ENCODE measurements at places on chromosomes 1 and 21.

DNA sequence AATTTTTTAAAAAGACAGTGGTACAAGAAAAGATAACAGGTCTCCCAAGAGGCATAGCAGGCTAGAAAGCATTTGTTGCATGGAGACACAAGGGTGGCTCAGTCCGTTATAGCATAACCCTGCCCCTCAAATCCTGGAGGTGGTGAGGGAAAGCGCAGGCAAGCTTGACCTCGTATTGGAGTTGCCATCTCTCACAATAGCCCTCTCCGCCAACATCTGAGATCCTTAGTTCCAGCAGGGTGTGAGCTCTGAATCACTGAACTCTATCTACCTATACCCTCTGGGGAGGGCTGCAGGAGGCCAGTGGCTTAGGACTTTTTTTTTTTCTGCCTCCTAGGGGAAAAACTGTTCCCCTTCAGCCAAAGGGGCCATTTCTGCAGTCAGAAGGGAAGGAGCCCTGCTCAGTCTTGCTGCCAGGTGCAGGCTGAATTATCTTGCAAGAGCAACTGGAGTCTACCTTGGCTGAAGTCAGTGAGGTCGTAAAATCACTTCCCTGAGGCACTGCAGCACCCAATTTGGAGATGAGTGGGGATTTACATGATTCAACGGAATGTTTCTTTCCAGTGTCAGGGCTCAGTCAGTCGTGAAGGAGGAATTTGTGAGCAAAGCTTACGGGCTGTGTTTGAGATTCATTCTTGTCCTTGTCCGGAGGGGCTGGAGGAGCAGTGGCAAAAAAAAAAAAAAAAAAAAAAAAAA is 17.2 kb upstream of the C8A start:
- DNase-seq, result no peak

DNA sequence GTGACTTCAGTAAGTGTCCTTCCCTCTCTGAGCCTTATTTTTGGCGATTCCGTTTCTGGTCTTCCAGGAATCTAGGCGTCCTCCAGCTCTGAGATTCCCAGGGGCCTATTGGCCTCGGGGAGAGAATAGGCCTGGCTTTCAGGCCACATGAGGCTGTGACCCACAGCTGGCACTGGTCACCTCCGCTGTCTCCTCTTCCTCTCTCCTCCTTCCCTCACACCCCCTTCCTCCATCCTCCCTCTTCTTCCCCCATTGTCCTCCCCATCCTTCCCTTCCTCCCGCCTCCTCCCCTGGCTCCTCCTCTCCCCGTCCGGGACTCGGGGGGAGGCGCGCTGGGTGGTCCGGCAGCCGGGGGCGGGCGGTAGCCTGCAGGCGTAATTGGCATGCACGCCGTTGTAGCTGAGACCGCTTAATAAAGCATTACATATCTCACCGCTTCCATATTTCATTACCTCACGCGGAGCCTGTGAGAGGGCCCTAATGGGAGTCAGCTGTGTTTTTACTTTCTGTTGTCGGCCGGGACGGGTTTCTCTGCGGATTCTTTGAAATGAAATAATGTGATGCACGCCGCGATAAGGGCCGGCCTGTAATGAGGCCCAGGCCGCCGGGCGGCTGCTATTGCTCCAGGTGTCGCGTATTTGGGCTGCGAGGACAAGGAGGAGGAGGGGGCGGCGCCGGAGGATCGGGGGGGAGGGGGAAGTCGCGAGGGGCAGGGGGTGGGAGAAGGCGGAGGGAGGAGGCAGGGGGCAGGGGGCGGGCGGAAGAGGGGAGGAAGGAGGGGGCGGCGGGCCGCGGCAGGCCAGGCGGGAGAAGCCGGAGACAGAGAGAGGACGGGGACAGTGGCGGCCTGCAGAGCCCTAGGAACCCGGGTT is 95.3 kb downstream of the FOXD2 start:
- no peak for DNase-seq

DNA sequence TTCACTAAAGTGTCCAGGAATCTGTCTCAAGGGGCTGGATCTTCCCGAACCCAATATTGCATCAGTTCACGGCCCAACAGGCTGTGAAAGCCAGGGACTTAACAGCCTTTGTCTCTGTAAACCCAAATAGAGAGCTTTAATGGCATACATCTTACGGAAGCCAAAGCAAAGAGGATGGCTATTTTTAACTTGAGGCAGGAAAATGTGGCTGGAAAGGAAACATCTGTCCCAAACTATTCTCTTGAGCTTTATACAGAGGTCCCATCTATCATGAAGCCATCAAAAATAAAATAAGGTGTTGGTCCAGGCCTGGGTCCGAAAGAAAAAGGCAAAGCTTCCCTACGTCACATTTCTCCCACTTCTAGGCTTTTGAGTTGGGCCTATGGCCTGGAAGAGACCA is 7.7 kb upstream of the CD34 start:
- no peak for DNase-seq

GRCh38 chr21:38888991-38889561 is 83.3 kb downstream of the ETS2 start:
- no peak for DNase-seq

Measured in CMK (cell line).